RKO (cell line): ENCODE measurements at places on chromosomes 1 and 21.
A peak's percentile ranks its signal among the peaks of the same experiment; 100 is the strongest.

GRCh38 chr1:186033847-186034271 lies 299.7 kb downstream of the HMCN1 start:
- DNase-seq = no peak

DNA sequence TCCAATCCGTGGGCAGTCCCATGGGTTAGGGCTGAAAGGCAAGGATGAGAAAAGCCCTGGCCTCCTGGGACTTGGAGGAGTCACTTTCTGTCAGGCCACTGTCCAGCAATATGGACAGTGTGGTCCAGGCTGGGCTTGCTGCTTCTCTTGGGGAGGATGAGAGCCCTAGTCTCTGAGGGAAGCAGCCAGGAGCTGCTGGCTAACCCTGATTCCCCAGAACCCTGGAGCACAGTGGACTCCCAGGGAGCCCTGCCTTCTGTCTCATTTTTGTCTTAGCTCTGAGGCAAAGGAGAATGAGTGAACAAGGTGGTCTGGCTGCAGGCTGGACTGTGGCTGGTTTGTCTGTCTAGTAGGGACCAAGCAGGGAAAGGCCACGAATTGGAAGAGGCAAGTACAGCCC lies 23.8 kb upstream of the EDN2 start:
- no peak for DNase-seq

GRCh38 chr1:216562383-216562782 lies 139.1 kb upstream of the USH2A start:
- DNase-seq = no peak

DNA sequence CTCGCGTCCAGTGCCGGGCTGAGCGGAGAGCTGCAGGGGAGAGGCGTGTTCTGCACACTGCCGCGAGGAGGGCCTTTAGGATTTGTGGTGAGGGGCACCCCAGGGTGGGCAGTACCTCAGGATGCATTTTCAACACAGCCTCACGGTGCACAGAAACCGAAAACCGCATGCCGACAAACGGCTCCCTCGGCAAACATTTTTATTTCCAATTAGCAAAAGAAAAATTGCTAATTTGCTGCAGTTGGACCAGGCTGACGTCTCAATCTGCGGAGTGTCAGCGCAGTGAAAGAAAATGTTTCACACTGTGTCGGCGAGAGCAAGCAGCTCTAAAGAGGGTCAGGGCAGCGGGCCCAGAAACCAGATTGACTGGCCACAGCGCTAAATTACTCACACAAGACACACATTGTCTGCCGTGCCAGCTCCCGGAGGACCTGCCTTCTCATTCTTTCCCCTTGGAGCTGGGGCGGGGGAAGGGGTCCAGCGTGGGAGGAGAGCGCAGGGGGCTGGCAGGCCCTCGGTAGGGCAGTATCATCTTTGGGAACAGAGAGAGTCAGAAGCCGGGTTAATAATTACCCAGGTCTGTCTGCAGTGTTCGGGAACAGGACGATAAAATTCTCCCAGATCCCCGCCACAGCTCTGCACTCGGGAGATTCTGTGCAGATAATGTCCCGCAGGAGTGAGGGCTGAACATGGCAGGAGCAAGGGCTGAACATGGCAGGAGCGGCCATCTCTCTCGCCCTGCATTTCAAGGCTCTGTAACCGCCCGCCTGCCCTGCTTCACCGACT lies 150.2 kb downstream of the PRDM16 start:
- no peak for DNase-seq

GRCh38 chr1:153444078-153444477 lies 16.4 kb downstream of the S100A7 start:
- no peak for DNase-seq

GRCh38 chr1:81512252-81513003 lies 288.3 kb upstream of the ADGRL2 start:
- no peak for DNase-seq

DNA sequence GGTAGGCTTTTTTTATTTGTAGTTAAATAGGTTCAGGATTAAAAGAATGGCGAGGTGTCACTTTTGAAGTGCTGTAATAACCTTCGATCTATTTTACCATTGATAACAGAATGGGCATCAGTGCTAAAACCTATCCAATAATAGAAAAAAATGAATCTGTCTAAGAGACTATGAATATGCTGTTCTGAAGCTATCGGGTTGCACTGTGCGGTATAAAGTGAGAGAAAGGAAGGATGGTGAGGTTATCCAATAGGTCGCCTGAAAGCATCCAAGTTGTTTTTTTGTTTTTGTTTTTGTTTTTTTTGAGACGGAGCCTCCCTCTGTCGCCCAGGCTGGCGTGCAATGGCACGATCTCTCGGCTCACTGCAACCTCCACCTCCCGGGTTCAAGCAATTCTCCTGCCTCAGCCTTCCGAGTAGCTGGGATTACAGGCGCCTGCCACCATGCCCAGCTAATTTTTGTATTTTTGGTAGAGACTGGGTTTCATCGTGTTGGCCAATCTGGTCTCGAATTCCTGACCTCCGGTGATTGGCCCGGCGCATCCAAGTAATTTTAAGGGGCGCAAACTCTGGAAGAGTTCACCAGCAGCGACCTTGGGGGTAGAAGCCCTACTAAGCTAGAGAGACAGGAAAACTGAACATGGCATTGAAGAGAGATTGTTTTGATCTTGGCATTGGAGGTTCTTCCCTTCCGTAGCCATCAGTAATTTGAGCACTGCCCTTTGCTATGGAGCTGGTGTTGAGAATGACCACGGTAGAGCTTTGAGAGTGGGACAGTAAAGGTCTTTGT lies 8.7 kb upstream of the MDM4 start:
- peak; percentile 95 for DNase-seq

DNA sequence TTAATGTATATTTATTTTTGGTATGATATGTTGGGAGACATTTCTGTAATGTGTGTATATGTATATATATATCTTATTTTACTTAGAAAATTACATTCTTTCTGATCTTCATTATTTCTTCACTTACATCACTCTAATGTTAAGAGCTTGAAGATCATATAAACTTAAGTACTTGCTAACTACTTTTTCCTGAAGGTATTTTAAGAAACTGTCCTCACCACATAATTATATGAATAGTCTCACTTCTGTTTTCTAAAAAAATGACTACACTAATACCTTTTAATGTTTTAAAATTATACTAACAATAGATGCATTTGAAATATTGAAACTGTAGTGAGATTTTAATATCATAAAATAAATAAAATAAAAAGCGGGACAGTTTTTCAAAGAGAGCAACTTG lies 377.1 kb downstream of the LRRIQ3 start:
- DNase-seq = no peak

GRCh38 chr1:108531444-108531843 lies 28.5 kb upstream of the EEIG2 start:
- DNase-seq = no peak

DNA sequence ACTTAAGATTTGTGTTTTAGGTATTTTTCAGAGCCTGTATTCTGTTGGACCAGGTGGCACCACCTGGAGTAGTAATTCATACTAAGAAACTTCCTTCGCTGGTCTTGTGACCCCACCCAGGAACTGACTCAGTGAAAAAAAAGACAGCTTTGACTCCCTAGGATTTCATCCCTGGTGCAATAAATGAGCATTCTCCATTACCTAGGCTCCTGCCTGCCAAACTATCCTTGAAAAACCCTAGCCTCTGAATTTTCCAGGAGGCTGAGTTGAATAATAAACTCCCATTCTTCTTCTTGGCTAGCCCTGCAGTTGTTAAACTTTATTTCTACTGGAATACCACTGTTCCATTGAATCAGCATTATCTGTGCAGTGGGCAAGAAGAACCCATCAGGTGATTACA lies 10.6 kb upstream of the RGS18 start:
- DNase-seq = no peak

GRCh38 chr1:3070644-3071564 lies 1.9 kb downstream of the PRDM16 start:
- peak; percentile 43 for DNase-seq

- DNase-seq = peak; percentile 47
These were observed 519.2 kb downstream of the KIF26B start for GRCh38 chr1:245673881-245674414.

DNA sequence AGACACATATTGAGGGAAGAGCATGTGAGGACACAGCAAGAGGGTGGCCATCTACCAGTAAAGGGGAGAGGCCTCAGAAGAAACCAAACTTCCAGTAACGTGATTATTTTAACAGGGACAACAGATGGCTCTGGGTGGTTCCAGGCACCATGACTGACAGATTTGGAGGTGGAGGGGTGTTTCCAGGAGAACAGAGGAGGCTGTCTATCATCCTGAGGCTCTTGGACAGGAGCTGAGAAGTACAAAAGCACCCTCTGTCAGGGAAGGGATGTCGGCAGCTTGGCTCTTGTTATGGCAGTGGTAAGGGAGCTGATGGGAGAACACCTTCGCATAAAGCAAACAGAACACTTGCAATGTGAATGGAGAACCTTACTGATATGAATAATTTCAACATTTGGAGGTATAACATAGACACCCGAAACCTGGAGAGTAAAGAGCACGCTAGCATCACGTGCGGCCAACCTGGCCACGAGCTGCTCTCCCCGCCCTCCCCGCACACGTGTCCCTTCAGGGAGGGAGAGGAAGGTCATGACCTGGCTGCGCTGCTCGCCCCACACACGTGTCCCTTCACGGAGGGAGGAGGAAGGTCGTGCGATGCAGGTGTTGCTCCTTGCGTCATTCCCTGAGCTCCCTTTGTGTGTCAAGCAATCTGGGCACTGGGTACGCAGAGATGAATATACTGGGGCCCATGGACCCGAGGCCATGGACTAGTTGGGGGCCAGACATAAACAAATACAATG lies 37.5 kb upstream of the NLRP3 start:
- DNase-seq = no peak

DNA sequence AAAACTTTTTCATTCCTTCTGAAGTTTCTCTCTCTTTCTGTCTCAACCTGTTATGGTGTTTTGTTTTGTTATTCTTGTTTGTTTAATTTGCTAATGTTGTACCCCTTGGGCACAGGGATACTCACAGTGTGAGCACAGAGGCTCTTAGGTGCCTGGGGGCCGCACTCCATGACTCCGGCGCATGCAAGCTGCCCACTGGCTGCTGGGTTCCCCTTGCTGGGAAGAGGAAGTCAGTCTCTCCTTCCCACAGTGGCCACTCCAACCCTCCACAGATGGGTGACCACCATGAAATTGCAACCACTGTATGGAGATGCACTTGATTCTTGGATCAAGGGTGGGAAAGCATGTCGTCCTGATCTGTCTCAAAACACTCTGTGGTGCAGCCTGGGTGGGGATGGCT lies 4.6 kb upstream of the CD1A start:
- DNase-seq = no peak

DNA sequence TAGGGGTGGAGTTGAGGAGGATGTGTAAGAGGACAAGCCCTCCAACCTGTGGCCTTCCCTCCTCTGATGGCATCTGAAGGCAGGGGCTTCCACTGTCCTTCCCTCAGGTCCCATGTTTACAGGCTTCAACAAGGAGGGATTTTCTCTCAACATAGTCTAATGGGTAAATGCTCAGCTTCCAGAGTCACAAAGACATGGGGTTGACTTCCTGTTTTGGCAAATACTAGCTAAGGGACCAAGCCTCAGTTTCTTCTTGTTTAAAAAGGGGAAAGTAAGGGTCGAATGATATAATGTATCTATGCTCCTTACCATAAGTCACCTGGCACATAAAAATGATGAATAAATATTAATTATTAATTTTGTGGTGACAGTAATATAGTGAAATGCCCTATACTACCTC lies 3.1 kb downstream of the SV2A start:
- DNase-seq = no peak

DNA sequence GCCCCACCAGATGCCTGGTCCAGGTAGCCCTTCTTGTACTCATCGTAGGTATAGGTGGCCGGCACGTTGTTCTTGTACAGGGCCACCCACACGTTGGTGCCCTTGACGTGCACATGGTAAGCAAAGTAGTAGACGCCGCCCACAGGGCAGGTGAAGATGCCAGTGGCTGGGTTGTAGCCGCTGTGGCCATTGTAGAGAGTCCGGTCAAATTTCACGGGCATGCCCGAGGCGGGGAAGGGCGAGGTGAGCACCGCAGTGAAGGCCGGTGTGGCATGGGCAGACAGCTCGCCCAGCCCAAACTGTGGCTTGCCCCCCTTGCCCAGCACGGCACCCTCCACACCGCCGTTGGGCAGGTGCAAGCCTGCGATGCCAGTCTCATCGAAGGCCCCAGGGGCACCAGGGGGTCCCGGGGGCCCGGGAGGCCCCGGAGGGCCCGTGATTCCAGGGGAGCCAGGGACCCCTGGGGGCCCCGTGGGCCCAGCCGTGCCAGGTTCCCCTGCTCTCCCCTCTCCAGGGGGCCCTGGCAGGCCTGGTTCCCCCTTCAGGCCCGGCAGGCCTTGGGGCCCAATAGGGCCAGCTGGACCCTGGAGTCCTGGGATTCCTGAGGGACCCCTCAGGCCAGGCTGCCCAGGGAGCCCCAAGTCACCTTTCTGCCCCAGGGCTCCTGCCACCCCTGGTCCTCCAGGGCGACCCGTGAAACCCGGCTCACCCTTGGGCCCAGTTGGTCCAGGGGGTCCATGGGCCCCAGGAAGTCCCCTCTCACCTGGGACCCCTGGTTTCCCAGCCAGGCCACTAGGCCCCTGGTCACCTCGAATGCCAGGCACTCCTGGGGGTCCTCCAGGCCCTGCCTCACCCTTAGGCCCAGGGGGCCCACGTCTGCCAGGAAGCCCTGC lies 9.2 kb downstream of the ADPRS start:
- no peak for DNase-seq

DNA sequence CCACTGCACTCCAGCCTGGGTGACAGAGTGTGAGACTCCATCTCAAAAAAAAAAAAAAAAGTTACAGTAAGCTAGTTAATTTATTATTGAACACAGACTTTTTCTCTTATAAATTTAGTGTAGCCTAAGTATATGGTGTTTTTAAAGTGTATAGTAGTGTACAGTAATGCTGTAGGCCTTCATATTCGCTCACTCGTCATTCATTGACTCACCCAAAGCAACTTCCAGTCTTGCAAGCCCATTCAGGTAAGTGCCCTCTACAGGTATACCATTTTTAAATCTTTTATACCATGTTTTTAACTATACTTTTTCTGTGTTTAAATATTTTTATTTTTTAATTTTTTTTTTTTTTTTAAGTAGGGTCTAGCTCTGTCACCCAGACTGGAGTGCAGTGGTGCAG lies 12.1 kb downstream of the POU2F1 start:
- DNase-seq = no peak

DNA sequence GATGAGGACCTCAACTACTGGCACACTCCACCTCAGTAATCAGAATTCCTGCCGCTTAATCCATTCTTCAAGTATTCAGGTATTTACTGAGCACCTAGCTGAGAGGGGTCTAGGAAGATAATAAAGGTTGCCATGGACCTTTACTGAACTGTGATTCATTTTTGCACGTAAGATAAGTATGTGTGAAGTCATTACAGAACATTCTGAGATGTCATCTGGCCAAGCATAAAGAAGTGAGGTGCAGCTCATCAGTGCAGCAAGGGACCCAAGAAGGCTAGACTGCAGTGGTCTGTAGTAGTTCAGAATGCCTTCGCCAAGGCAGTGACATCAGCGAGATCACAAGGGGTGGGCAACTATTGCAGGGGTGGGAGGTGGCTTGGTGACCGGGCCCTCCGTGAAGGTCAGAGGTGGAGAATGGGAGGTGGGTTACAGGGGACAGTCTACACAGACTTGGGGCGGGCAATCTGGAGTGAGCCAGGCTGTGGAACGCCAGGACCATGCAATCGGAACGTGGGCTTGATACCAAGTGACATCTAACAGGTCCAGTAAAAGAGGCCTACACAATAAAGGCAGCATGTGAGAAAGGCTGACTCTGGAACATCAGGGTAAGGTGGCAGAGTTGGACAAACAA lies 107.4 kb downstream of the SLC45A1 start:
- no peak for DNase-seq

GRCh38 chr1:14590411-14591180 lies 7.9 kb upstream of the KAZN start:
- peak; percentile 28 for DNase-seq
